CD4-positive, alpha-beta T cell treated with Interleukin-21 for 1 hour (primary cell): ENCODE measurements at places on chromosomes 3 and 15.

GRCh38 chr15:92120094-92120795 is 266.7 kb downstream of the SLCO3A1 start:
- no peak for DNase-seq

DNA sequence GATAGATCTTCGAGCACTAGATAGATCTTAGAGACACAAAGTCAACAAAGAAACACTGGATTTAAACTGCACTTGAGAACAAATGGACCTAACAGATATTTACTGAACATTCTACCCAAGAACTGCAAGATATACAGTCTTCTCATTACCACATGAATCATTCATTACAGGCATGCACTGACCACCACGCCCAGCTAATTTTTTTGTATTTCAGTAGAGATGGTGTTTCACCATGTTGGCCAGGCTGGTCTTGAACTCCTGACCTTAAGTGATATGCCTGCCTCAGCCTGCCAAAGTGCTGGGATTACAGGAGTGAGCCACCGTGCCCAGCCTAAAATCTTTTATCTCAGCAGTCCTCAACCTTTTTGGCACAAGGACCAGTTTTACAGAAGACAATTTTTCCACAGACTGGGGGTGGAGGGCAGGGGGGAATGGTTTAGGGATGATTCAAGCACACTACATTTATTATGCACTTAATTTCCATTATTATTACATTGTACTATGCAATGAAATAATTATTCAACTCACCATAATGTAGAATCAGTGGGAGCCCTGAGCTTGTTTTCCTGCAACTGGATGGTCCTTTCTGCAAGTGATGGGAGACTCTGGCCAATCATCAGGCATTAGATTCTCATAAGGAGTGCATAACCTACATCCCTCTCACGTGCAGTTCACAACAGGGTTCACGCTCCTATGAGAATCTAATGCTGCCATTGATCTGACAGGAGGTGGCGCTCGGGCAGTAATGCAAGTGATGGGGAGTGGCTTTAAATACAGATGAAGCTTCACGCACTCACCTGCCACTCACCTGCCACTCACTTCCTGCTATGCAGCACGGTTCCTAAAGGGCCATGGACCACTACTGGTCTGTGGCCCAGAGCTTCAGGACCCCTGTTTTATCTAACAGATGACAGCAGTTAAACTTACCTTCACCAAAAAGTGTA is 21.7 kb downstream of the CSNK1G1 start:
- peak; percentile 56 for DNase-seq

- no peak for DNase-seq
Measured at GRCh38 chr15:52417521-52417920, 111.2 kb downstream of the MYO5A start.

- DNase-seq = peak; percentile 42
Measured at GRCh38 chr15:90062462-90062932, 39.8 kb downstream of the IDH2 start.

DNA sequence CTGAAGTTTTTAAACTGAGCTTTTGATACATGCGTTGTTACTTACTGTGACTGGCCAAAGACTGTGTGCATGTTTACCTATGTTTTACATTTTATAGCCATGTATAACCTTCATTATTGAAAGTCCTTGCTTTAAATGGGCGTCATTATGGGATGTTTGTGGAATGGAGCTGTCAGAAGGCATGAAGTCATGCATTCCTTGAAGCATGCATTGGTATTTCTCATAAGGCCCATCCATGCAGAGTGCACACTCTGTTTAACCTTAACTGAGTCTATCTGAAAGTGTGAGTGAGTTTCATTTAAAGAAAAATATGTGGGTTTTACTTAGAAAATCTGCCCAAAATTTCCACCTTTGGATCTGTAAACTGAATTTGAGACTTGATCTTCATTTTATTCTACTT is 51.1 kb downstream of the PSMD6 start:
- DNase-seq = no peak

- no peak for DNase-seq
Measured at GRCh38 chr3:161389445-161390035, 18.2 kb upstream of the SPTSSB start.

- no peak for DNase-seq
Measured at GRCh38 chr3:10777627-10778026, 38.4 kb upstream of the SLC6A11 start.

DNA sequence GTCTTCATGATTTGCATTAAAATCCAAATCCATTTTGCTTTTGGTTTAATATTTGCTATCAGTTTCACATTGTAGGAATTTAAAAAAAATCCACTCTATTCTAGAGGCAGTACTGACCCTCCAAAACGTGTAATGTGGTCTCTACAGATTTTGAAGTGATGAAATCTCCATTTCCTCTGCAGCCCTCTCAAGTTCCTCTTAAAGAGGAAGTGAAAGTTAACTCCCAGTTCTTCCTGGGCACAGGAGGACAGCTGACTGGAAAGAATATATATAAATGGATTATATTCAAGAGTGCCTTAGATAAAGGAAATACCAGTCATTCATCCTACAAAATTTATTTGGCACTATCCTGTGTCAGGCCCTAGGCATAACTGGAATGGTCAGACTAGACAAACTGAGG is 83.5 kb upstream of the PLCL2 start:
- peak; percentile 18 for DNase-seq

- no peak for DNase-seq
Measured at GRCh38 chr15:71149646-71150557, 34.6 kb downstream of the THSD4 start.

GRCh38 chr3:88918841-88919240 is 188.6 kb upstream of the EPHA3 start:
- DNase-seq = no peak

DNA sequence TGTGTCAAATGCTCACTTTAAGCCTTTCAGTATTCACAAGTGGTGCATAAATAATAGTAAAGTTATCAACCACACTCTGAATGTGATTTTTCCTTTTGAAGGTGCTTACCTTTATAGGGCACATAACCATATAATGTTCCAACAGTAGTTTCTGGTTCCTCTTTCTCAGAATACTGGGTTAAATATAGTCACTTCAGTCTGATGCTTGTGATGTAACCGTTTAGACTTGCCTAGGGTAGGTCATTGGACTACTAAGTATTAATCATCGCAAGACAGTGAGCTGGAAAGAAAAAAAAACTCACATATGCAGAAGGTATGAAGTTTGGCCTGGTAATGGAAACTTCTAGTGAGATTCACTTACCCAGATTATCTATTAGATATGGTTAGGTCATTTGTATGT is 1.9 kb downstream of the KBTBD8 start:
- no peak for DNase-seq

- DNase-seq = no peak
Measured at GRCh38 chr15:58538901-58539300, 107.1 kb downstream of the LIPC start.

DNA sequence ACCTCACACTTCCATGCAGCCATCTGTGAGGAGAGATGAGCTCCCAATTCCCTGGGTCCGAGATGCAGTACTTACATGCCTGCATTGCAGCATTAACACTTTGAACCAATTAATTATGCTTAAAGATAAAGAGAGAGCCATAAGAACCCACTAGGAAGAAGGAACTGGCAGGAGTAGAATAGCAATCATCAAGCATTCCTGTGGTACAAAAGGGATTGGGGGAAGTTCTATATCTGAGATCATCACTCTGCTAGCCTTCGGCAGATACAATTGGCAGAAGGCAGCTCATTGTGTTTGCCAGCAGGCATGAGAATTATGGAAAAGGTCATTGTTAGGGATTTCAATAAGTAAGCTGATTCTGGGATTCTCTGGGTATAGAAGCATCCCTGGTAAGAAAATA is 891.4 kb downstream of the NTRK3 start:
- DNase-seq = no peak

GRCh38 chr15:72616491-72617210 is 37.8 kb upstream of the GOLGA6B start:
- DNase-seq = no peak

DNA sequence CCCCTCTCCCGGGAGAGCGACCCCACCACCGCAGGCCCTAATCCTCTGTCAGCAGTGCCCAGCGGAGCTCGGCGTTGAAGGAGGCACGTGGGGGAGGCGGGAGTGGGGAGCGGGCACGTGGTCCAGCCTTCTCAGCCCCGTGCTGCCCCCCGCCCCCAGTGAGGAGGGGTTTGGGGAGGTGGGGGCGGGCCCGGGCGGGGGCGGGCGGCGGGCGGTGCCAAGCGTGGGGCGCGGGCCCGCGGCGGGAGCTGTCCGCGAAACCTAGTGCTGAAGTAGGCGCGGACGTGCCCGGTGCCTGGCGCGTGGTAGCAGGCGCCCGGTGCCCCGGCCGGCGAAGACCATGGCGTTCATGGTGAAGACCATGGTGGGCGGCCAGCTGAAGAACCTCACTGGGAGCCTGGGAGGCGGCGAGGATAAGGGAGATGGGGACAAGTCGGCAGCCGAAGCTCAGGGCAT is at the start of gene CPLX3:
TSS of gene CPLX3 (plus strand) at position 264 of the 456 bp plus-strand sequence. CDS start at position 341, 77 bp downstream.
- DNase-seq = peak; percentile 54

GRCh38 chr15:92005154-92005553 is 151.6 kb downstream of the SLCO3A1 start:
- no peak for DNase-seq

DNA sequence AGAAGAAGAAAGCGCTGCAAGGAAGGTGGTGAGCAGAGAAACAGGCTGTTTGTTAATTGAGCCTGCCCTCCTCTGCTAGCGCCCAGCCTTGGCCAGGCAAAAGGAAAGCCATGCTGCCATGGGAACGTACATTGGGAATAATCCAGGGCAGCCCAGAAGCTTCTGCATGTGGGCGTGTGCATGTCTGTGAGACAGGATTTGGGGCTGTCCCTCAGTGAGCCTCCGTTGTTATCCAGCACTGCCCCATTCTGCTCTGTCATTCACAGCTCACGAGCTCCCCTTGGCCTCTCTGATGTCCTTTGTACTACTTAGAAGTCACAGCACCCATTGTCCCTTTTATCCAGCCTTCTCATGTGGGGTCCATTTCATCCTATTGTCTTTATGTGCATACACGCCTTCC is 239.1 kb upstream of the ROPN1 start:
- DNase-seq = no peak

DNA sequence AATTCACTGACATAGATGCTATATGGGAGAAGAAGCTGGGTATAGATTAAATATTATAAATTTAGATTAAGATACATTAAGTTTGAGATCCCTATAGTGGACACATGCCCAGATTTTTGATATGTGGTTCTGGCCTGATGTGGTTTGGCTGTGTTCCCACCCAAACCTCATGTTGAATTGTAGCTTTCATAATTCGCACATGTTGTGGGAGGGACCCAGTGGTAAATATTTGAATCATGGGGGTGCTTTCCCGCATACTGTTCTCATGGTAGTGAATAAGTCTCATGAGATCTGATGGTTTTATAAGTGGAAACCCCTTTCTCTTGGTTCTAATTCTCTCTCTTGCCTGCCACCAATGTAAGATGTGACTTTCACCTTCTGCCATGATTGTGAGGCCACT is 189.4 kb upstream of the CD96 start:
- no peak for DNase-seq
